ENCODE measurements at places on chromosomes 16 and 17.

- DNase-seq: no peak
Observed at GRCh38 chr17:36919407-36919968, 17.8 kb upstream of the LHX1 start.

DNA sequence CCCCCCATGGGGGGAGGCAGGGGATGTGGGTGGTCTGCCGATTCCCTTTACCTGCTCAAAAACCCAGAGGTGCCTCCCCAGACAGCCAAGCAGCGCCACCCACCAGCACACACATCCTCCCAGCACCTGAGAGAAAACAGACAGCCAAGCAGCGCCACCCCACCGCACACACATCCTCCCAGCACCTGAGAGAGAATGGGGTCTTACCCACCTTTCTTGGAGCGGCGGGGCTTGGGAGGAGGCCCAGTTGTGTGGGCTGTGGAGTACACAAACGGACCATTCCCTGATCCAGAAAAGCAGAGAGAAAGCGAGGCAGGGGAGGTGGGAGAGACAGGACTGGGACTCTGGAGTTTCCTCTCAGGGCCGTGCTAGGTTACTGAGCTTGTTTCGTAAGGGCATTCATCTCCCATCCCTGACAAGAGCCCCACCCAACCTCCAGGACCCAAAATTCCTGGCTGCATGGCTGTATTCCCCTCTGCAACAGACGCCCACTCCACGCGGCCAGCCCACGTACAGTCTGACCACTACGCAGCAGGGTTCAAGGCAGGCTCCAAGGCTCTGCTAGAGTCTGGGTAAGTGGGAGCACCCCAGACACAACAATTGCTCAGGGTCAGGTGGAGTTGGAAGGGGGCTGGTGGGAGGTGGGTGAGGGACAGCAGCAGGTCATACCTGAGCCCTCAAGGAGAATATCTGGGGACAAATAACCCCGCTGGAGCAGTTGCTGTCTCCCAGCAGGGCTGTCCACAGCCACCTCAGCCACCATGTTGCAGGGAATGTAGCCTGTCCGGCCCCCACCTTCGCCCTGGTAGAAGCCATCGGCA lies 22.3 kb downstream of the TSPOAP1 start:
- DNase-seq: no peak

- no peak for DNase-seq
Observed at GRCh38 chr17:27993723-27994310, 48.7 kb upstream of the NLK start.

DNA sequence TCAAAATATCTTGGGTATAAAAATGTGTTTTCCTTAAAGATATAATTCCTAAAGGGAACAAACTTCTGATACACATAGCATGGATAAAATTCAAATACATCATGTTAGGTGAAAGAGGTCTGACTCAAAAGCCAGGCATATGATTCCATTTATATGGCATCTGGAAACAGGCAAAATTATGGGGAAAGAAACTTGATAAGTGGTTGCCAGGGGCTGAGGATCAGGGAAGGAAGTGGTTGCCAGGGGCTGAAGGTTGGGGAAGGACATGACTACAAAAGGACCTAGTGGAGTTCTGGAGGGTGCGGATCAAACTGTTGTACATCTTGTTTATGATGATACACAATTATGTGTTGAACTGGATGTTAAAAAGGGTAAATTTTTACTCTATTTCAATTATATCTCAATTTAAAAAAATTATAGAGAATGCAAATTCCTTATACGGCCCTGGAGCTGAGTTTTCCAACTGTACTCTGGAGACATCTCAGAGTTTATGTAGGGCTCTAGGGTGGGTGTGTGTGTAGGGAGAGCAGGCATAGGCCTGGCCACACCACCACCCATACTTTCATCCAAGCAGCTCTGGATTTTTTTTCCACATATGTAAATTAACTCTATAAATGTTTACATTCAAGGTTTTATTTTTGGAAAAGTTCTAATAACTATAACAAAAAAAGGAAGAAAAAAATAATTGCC lies 55.0 kb downstream of the AMFR start:
- DNase-seq: no peak

- DNase-seq: no peak
Observed at GRCh38 chr17:55648086-55648485, 74.6 kb downstream of the TMEM100 start.

GRCh38 chr16:54176376-54176901 lies 110.1 kb downstream of the IRX3 start:
- DNase-seq: no peak

- no peak for DNase-seq
Observed at GRCh38 chr17:81487089-81487486, 25.5 kb downstream of the ACTG1 start.

DNA sequence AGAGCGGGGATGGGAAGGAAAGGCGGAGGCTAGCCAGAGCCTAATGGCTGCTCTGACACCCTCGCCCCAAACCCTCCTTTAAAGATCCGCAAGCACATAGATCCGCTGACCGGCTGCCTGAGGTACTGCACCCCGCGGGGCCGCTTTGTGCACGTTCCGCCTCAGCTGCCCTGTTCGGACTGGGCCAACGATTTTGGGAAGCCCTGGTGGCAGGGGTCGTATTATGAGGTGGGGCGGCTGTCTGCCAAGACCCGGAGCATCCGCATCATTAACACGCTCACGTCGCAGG lies 663 bp downstream of the CYB5D1 start:
- peak; percentile 52 for DNase-seq

DNA sequence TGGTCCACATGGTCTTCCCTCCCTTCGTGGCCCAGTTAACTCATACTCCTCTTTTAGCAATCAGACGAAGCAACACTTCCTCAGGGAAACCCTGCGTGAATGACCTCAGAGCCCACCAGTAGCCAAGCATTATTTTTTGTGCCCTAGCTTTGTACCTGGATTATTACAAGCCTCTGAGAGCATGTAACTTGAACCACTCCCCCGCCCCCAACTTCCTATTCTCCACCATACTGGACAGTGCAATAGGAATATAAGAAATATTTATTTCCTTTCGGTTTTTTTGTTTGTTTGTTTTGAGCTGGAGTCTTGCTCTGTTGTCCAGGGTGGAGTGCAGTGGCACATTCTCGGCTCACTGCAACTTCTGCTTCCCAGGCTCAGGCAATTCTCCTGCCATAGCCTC lies 2.9 kb downstream of the CPPED1 start:
- no peak for DNase-seq

- no peak for DNase-seq
Observed at GRCh38 chr17:66230922-66231591, 1.8 kb upstream of the APOH start.

DNA sequence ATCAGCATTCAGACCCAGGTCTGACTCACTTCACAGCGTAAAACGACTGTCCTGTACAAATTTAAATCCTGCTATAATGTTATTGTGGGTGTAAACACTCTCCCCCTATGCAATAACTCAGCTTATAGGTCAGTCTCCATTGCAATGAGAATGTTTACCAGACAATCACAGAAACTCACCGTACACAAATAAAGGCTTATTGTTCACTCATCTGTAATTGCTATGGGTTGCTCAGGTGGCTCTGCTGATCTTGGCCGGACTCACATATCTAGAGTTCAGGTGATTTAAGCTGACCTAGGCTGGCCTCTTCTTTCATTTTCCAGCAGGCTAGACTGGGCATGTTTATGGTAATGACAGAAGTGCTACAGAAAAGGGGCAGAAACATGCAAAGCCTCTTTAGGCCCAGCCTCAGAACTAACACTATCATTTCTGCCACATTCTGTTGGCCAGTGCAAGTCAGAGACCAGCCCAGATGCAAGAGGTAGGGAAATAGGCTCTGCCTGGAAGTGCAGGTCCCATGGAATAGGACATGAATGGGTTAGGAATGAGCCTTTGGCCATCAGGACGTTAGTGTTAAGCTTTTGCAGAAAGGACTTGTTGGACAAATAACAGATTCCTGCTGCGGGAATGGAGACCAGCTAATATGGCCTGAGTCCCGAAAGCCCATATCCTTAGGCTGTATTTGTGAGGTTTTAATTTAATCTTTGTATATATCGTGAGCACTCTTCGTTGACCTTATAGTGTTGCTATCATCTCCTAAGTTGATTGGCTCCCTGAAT lies 44.0 kb downstream of the HLF start:
- no peak for DNase-seq

GRCh38 chr17:6303664-6304063 lies 131.3 kb downstream of the AIPL1 start:
- peak; percentile 15 for DNase-seq

GRCh38 chr17:47705536-47706530 lies 11.9 kb downstream of the TBKBP1 start:
- DNase-seq: peak; percentile 64

DNA sequence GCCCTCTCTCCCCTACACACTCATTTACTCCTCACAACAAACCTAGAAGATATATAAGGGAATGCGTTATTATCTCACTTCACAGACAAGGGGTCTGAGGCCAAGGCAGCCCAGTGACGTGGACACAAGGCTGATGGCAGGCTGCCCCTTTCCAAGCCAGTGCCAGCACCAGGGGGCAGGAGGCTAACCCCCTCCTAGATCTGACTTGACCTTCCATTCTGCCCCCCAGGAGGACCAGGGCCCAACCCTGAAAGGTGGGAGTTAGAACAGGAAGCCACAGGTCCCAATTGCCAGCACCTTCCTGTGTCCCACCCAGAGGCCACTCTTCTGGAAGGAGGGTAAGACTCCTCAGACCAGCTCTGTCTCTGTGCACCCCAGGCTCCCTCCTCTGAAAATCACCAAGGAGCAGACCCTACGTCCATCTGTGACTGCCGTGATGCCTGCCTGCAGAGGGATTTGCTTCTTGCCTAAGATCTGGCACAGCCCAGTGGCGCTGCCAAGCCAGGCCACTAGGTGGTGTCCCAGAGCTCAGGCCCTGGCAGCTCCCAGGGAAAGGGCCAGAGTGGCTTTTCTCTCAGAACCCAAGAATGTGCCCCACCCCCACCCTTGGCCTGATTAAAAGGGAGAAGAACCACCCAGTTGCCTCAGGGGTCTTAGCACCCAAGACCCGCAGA lies 42.4 kb upstream of the MRPS23 start:
- DNase-seq: peak; percentile 85

DNA sequence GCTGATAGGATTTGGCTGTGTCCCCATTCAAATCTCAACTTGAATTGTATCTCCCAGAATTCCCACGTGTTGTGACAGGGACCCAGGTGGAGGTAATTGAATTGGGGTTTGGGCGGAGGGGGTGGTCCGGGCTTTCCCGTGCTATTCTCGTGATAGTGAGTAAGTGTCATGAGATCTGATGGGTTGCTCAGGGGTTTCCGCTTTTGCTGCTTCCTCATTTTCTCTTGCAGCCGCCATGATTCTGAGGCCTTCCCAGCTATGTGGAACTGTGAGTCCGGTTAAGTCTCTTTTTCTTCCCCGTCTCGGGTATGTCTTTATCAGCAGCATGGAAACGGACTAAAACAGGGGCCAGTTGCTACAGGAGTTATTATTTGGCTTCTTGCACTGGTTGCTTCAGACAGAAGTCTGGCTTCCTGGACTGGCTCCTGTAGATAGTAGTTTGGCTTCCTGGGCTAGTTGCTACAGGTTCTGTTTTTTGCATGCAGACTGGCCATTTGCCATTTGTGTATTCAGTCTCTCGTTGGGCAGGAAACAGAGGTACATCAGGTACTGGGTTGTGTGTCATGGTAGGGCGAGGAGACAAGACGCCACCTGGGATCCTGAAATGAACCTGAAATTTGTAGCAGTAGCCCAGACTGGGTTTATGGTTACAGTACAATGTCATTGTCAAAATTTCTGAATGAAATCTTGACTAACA lies 32.6 kb downstream of the CNTNAP4 start:
- no peak for DNase-seq

DNA sequence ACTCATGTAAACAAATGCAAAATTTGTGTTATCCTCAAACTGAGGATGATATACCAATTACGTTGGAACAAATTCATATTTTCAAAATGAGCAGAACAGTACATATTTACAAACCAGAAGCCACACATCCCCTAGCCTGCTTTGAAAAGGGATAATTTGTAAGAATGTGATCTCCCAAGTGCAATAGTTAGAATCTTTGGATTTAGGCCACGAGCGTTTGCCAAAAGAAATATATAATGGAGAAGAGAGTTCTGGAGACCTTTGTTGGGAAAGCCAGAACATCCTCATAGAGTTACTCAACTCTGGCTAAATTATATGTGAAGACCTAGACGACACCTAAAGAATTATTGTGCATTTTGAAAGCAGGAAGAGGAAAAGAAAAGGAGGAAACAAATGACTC lies 449.3 kb downstream of the KCNJ2 start:
- no peak for DNase-seq

GRCh38 chr17:46776298-46777005 lies 42.0 kb downstream of the WNT3 start:
- no peak for DNase-seq

DNA sequence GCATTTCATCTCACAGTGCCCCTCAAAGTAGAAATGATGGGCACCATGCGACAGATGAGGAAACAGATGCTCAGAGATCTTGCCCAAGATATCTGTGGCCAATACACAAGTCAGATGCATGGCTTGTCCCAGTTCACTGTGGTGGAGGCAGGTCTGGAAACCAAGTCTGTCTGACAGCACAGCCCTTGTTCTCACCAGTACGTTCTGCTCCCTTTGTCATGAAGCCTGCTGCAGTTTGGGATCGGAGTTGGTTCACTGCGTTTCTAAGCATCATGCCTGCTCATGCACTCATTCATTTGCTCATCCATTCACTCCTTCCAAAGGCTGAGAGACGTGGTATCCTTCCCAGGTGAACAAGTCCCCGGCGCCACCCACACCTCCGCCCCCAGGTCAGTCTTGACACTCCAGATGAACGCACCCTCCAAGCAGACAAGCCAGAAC lies 27.2 kb upstream of the MEAK7 start:
- no peak for DNase-seq

GRCh38 chr16:75102595-75102994 lies 14.0 kb downstream of the LDHD start:
- DNase-seq: no peak

DNA sequence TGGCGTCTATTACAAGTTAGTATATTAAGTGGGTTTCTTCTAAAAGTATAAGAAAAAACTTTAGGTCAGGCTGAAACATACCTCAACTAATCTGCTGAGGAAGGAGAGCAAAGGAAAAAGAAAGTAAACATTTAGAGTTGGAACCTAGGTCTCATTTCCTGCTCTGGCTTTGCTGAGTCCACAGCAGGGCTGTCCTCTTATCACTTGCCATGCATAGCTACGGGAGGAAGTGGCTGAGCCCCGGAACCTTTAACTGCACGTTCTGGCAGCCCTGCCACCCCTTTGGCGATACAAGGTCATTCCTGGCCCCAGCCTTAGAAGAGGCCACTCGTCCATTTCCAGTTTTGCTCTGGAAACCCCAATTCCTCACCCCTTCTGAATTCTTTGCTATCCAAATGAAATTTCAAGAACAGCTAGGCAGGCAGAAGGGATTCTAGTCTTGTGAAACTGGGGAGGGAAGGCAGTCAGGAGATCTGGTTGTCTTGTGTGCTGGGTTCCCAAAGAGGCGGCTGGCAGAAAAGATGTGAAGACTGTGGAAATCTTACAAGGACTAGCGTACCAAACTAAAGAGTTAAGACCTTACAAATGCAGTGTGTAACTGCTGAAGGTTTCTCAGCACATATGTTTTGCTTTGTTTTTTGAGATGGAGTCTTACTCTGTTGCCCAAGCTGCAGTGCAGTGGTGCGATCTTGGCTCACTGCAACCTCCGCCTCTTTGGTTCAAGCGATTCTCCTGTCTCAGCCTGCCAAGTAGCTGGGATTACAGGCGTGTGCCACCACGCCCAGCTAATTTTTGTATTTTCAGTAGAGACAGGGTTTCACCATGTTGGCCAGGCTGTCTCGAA lies 19.1 kb downstream of the WIPI1 start:
- no peak for DNase-seq

- no peak for DNase-seq
Observed at GRCh38 chr16:71943887-71944286, 48.6 kb downstream of the IST1 start.

Measured in activated naive CD8-positive, alpha-beta T cell treated with anti-CD3 and anti-CD28 coated beads, Interleukin-2, amount 50 U/mL, for 24 hours (primary cell).